ENCODE measurements at places on chromosomes 13 and 19.

- H3K36me3 ChIP-seq = no peaks in the 10 kb centered on the region
- H3K27me3 ChIP-seq = peaks cover 42% of the 10 kb centered on the region
- no peak for DNase-seq
- H3K4me1 ChIP-seq = peaks cover 16% of the 10 kb centered on the region
- H3K27ac ChIP-seq = no peak overlapping the region
Measured at GRCh38 chr19:39082745-39083598, 1.2 kb upstream of the ACP7 start.

DNA sequence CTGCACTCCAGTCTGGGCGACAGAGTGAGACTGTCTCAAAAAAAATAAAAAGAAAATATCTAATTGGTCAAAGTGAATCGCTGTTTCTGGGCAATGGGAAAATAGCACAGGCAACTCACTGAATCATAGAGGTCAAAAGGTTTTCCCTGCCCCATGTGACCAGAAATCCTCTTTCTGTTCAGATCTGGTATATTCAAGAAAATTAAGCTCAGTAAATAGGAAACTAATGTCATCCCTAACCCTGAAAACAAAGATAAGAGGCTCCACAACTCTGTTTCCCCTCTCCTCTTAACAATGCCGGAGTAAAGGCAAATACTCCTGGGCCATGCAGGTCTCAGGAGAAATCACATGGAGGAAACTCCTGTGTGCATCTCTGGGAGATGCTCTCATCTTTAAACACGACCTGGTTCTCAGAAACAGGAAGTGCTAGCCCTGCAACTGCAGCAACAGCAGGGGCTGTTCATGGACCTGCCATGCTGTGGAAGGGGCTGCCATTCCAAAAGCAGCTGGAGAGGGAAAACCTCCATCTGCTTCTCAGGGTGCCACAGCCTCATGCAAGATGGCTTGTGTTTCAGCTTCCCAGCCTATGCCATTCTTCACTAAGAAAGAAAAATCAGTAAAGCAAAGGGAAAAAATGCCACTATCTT lies 47.5 kb upstream of the SLC7A9 start:
- H3K27ac ChIP-seq = no peak overlapping the region
- no peak overlapping the region for H3K4me3 ChIP-seq
- H3K4me1 ChIP-seq = peaks cover 5% of the 10 kb centered on the region
- H3K36me3 ChIP-seq = peaks cover 32% of the 10 kb centered on the region
- no peak for DNase-seq

DNA sequence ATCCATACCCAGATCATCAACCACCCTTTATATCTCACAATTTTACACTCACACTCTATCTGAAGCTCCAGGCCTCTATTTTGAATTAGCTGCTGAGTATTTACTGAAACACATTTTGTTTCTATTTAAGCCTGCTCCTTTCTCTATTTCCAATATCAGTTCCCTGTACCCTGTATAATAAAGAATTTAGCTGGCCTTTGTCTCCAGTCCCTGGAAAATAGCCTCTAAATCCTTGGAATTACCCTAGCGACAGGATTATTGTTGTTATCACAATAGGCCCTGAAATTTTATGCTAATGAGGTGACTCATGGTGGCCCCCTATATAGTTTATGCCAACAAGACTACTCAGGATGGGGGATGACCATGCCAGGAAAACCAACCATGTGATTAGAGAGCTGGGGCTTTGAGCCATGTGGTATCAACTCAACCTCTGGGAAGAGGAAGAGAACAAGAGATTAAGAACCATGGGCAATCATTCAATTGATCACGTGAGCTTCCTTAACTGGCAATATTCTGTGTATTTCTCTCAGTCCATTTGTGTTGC lies 72.7 kb downstream of the KATNAL1 start:
- no peak for DNase-seq
- H3K27ac ChIP-seq = no peak overlapping the region
- no peaks in the 10 kb centered on the region for H3K4me1 ChIP-seq
- no peaks in the 10 kb centered on the region for H3K27me3 ChIP-seq
- no peak overlapping the region for H3K4me3 ChIP-seq

GRCh38 chr13:26743971-26744370 lies 16.6 kb downstream of the GPR12 start:
- H3K4me1 ChIP-seq = no peaks in the 10 kb centered on the region
- DNase-seq = no peak
- H3K36me3 ChIP-seq = no peaks in the 10 kb centered on the region
- no peak overlapping the region for H3K4me3 ChIP-seq
- H3K27ac ChIP-seq = no peak overlapping the region

DNA sequence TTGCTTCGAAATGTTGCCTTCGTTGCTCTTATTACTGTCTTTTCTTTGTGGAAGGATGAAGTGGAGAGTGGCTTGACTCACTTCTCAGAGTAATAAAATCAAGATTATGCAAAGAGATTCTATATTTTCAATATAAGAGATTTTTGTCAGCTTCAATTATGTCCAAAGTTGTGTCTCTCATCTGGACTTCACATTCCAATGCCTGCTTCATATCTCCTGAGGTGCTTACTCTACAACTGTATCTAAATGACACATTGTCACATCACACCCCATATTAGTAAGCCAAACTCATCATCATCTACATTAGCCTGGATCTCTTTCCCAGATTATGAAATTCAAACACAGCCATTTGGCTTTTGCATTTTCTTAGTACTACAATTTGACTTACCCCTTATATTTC lies 409.4 kb downstream of the DACH1 start:
- H3K27me3 ChIP-seq = no peaks in the 10 kb centered on the region
- no peak overlapping the region for H3K27ac ChIP-seq
- no peak overlapping the region for H3K4me3 ChIP-seq
- DNase-seq = no peak

GRCh38 chr19:54316746-54317107 lies 3.8 kb upstream of the LILRA5 start:
- H3K27me3 ChIP-seq = peaks cover 25% of the 10 kb centered on the region
- H3K4me1 ChIP-seq = no peaks in the 10 kb centered on the region
- H3K36me3 ChIP-seq = no peaks in the 10 kb centered on the region
- no peak for DNase-seq

DNA sequence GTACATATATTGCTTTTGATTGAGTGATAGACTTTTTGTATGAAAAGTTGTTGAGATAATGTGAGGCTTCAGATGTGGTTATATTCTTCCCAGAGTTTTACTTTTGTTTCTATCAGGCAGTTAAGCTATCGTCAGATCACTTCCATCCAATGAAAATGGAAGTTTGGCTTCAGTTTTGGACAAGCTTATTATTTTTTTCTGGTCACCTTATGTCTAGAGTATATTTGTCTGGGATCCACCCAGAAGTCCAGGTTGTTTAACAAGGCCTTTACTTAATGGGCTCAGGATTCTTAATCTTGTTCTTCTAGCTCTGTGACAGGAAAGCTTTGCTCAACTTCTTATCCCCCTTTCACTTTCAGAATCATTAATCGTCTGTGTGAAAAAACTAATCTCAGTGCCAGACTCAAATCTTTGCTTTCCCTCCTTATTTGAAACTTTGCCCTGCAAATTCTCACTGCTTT lies 150.9 kb downstream of the PDS5B start:
- no peaks in the 10 kb centered on the region for H3K27me3 ChIP-seq
- peak overlapping the region; percentile 90 for H3K27ac ChIP-seq
- peaks cover 61% of the 10 kb centered on the region for H3K36me3 ChIP-seq
- H3K4me3 ChIP-seq = peak overlapping the region; percentile 70

DNA sequence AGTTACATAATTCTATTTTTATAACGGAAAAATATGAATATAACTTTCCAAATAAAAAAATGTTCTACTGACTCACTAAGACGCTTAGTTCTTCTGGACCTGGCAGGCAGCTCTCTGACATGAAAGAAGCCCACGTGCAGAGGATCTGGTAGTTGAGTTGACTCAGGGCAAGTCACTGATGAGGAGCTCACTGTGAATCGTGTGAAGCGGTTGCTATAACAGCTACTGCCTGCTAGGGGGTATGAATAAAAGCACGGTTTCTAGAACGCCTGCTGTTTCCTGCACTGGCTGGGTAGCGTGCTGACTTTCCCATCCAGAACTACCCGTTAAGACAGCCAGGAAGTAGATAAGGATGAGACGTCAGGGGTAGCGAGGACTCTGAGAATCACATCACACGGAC lies 54.7 kb upstream of the WASF3 start:
- no peaks in the 10 kb centered on the region for H3K27me3 ChIP-seq
- no peak overlapping the region for H3K4me3 ChIP-seq
- H3K27ac ChIP-seq = peak overlapping the region; percentile 36
- DNase-seq = peak; percentile 43
- peaks cover 17% of the 10 kb centered on the region for H3K4me1 ChIP-seq

Data from activated T-cell treated with anti-CD3 and anti-CD28 coated beads, Interleukin-2, amount 50 U/mL, for 24 hours (primary cell).